ENCODE measurements at places on chromosomes 16 and 17.

GRCh38 chr17:55420776-55421178, 858 bp downstream of the MMD start:
- no peak for DNase-seq

DNA sequence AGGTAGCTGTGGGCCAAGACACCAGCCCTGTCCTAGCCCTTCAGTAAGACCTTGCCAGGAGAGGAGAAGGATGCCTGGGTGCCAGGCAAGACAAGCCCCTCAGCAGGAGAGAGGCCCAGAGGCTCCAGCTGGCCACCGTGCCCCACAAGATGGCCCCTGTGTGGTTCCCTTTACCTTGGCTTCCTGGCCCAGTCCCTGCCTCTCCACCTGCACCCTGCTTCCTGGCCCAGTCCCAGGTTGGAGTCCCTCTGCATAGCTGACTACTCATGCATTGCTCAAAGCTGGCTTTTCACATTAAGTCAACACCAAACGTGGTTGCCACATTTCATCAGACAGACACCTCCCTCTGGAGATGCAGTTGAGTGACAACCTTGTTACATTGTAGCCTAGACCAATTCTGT, 4.0 kb downstream of the SYNGR3 start:
- DNase-seq = no peak

- DNase-seq = no peak
Measured at GRCh38 chr16:69319381-69319780, 8.2 kb downstream of the VPS4A start.

- no peak for DNase-seq
Measured at GRCh38 chr16:25177512-25177830, 39.3 kb upstream of the AQP8 start.

- DNase-seq = no peak
Measured at GRCh38 chr16:81711657-81712319, 67.3 kb upstream of the PLCG2 start.

GRCh38 chr17:40577611-40578065, 12.4 kb upstream of the CCR7 start:
- DNase-seq = no peak

GRCh38 chr17:75983501-75984181, 4.6 kb downstream of the TEN1 start:
- DNase-seq = no peak

DNA sequence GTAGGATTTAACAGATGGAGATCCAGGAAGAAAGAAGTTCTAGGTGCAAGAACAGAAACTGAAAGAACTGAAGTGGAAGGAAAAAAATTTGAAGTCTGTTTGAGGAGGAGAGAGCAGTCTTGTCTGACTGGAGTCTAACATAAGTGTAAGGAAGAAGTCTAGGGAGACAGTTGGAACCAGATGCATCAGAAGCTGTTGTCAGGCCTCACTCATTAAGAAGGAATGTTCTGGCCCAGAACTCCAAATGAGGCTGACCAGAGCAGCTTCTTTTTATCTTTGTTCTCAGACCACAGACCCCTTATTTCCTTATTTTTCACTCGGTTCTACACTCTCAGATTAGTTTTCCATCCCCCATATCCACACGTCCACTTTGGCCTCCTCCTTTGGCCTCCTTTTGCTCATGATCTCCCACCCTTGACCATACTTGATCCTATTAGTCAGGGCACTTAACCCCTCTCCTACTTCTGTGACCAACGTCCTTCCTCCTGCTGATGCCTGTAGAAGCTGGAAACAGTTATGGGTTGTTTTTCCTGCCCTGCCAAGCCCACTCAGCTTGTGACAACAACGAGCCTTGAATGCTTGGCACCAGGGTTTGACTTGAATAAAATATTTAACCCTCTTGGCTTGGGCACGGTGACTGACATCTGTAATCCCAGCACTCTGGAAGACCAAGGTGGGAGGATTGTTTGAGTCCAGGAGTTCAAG, 7.0 kb upstream of the MYH2 start:
- DNase-seq = no peak

GRCh38 chr17:15031975-15032374, 233.2 kb downstream of the PMP22 start:
- DNase-seq = no peak

- DNase-seq = no peak
Measured at GRCh38 chr17:70366386-70366785, 197.1 kb downstream of the KCNJ2 start.

All from iPS DF 6.9 (cell line).